Endothelial cell of umbilical vein (primary cell): ENCODE measurements at places on chromosomes 2 and 18. TPM values are rescaled to one million over a fixed set of nuclear protein-coding genes. Genes with fewer than 3 reads are reported as not detected.

The RGPD3 gene
- total RNA-seq = not detected in 2 replicates

The BABAM2 gene
- total RNA-seq = 26.9 and 27.6 TPM in 2 replicates

The ANKRD62 gene
- not detected in 2 replicates for total RNA-seq

The C2orf78 gene
- total RNA-seq = not detected in 2 replicates

- no peak for DNase-seq
Observed at GRCh38 chr2:9548506-9548905, 7.1 kb downstream of the ADAM17 start.

DNA sequence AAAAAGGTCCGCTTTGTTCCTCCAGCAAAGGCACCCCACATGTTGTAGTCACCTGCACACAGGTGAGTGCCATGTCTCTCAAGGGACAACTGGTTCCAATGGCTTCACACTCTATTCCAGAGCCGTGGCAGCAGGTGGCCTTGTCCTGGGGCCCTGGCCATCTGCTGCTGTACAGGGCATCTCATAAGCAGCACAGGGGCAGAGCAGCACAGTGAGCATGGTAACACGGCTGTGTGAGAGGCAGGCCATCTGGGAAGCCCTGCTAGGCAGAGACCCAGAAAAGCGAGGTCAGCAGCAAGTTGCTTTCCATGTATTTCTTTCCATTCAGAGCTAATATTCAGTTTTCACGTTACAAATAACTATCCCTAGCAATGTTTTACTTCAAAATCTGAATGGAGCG is 54.7 kb downstream of the CMPK2 start:
- DNase-seq = no peak

GRCh38 chr2:120963997-120964705 is 228.5 kb downstream of the GLI2 start:
- no peak for DNase-seq

DNA sequence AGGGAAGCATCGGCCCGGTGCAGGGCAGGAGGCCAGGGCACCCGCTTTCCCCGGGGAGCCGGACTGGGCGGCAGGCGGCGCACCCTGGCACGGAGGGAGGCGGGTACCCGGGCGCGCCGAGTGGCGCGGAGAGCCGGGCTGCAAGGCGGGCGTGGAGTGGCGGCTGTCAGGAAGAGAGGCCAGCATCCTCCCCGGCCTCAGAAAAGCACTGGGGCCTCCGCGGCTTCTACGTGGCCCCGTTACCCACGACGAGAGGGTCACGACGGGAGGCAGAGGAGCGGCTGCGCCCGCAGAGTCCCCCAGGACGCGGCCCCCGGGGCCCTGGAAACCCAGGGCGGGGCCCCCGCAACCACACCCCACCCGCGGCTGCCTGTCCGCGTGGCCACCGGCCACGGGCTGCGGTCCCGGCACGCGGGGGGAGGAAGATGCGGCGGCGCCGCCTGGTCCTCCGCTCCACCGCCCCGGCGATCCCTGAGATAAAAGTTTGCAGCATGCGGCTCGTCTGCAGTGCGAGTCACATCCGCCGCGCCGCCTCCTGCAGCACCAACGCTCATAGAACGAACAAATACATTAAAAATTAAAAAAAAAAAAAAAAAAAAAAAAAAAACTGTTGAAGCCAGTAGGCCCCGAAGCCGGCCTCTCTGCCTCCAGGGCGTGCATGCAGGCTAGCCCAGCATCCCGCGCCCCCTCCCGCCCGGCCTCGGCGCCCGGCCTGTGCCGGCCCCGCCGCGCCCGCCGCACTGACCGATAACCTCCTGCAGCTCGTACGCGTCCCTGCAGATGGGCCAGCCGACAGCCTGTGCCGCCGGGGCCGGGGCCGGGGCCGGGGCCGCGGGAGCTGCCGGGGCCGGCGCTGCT is 683 bp downstream of the STK39 start:
- DNase-seq = peak; percentile 53

GRCh38 chr2:119531292-119531691 is 7.0 kb upstream of the SCTR start:
- DNase-seq = no peak

DNA sequence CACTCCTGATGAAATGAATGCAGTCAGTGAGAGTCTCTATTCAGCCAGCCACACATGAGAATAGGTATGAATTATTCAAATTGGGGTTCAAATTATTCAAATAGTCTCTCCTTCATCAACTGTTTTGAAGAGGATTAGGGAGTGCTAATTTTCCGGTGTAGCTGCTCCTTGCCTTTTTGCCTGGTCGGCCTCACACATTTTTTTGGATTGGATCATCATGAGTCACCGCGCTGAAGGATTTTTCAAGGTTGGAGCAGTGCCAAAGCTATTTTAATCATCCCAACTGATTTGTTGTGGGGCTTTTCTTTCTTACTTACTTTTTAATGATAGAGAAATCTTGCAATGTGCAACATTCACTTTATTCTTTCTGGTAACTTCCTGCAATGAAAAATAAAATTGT is 2.4 kb upstream of the DTNA start:
- DNase-seq = peak; percentile 92

- no peak for DNase-seq
Observed at GRCh38 chr2:105809097-105809473, 64.4 kb downstream of the NCK2 start.

DNA sequence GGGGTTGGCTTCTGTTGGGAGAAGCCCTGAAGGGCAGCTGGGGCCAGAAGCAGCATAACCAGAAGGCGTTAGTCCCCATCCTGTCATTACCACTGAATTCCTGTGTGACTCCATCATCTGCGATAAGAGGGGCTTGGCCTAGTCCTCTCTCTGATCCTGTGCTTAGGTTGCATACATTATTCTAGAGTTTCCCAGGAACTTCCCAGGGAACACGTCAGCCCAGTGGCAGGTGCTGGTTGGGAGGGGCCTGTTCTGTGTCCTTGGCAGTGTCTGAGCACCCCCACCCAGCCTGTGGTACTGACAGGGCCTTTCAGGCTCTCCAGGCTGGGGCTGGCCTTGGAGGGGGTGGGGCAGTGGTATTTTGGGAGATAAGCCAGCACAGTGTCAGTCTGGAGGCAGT is 4.5 kb upstream of the TOGARAM2 start:
- DNase-seq = no peak

DNA sequence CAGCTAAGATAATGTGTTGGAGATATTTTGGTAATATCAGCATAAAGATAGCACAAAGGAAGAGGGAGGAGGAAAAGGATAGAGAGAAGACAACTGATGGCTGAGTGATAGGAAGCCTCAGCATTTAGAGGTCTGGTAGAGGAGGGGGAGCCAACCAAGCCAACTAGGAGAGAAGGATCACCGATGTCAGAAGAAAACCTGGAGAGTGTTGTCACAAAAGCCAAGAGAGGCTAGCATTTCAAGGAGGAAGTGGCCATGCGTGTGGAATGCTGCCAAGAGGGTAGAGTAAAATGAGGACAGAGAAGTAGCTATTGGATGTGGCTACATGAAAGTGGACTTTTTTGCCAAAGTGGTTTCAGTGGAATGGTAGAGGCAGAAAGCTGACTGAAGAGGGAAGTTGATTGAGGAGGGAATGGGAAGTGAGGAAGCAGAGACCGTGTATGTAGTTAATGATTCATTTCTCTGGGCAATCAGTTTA is 34.3 kb downstream of the LCLAT1 start:
- DNase-seq = no peak

DNA sequence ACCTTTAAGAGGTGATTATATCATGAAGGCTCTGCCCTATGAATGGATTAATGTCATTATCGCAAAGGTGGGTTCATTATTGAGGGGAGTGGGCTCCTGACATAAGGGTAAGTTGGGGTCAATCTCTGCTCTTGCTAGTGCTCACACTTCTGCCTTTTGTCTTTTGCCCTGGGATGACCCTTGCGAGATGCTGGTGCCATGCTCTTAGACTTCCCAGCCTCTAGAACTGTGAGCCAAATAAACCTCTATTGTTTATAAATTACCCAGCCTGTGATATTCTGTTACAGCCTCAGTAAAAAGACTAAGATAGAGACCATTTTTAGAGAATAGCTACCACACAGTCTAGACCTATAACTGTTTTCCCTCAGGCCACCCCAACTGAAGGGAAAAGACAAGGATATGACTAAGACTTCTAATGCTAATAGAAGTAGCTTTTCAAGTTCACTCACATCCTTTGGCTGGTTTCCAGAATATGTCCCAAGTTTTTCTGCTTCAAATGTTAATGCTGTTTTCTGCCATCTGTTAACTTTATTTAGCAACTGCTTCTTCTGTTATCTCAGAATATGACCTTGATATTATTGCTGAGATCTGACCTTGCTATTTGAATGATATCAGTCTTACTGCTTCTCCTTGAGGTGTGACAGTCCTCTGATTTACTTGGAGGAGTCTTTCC is 65.1 kb upstream of the STAM2 start:
- peak; percentile 83 for DNase-seq

GRCh38 chr18:28875059-28875458 is 698.1 kb upstream of the CDH2 start:
- no peak for DNase-seq
